Left forelimb (tissue), 1 donor: ENCODE measurements at places on chromosomes 4 and X.

DNA sequence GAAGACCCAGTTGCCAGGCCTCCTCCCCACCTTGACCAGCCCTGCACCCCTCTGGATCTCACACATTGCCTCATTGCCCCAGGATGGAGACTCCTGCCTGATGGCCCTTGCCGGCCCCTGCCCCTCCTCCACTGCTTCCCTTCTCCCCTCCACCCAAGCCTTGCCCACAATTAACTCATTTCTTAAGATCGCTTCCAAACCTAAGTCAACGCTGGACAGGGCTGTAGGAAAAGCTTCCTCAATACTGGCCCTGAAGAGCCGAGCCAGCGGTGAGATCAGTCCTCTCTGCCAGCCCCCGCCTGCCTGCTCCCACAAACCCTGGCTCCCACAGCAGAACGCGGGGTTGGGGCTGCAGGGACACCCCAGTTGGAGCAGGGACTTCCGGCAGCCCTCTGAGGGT, 7.5 kb upstream of the HAUS7 start:
- DNase-seq = no peak

DNA sequence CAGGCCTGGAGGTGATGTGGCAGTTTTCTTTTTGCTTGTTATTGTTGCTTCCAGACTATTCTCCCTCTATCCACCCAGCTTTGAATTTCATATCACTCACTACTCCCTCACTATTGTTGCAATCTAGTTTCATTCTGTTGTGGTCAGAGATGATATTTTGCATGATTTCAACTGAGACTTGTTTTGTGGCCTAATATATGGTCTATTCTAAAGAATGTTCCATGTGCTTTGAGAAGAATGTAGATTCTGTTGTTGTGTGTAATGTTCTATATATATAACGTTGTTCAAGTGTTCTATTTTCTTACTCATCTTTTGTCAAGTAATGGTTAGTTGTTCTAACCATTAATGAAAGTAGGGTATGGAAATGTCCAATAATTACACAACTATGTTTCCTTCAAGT, 59.0 kb downstream of the THOC2 start:
- DNase-seq = no peak

DNA sequence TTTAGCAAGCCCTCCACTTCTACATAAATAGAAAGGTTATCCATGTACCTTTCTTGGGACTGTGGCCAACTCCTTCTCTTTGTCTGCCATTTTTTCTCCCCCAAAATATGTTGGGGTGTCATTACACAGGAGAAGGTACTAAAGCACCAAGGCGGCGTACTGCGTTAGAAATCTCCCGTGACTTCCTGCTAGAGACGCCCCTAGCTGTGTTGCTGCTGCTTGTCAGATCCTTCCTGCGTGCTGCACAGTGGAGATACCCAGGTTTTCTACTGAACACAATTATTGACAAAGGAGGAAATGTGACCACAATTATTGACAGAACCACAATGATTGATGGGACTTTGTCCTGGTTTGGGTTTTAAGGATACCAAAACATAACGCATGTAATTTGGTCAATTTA, 97.7 kb downstream of the EFHC2 start:
- DNase-seq = no peak

GRCh38 chrX:37349221-37350033, at the start of gene PRRG1:
Gene PRRG1, plus strand, starts transcription at chrX:37349364. Its CDS starts 56,886 bp downstream, at chrX:37406250.
- DNase-seq = peak; percentile 86
